ENCODE measurements at places on chromosomes 2 and 18.
A peak's percentile ranks its signal among the peaks of the same experiment; 100 is the strongest.

DNA sequence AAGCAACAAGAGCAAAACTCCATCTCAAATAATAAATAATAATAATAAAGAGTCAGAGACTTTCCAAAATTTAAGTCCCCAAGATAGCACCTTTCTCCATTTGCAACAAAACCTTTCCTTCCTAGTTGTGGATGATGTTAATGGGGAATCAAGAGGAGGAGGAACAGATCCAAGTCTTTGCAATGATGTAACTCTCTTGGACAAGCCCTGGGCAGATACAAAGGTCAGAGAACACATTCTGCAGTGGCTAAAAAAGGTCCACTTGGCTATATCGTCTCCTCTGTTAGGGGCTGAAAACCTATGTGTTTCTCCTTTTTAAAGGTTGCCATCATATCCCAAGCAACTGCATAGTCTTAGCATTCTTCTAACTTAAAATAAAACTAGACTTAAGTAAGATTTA lies 151.1 kb downstream of the TMEM163 start:
- no peak for DNase-seq

DNA sequence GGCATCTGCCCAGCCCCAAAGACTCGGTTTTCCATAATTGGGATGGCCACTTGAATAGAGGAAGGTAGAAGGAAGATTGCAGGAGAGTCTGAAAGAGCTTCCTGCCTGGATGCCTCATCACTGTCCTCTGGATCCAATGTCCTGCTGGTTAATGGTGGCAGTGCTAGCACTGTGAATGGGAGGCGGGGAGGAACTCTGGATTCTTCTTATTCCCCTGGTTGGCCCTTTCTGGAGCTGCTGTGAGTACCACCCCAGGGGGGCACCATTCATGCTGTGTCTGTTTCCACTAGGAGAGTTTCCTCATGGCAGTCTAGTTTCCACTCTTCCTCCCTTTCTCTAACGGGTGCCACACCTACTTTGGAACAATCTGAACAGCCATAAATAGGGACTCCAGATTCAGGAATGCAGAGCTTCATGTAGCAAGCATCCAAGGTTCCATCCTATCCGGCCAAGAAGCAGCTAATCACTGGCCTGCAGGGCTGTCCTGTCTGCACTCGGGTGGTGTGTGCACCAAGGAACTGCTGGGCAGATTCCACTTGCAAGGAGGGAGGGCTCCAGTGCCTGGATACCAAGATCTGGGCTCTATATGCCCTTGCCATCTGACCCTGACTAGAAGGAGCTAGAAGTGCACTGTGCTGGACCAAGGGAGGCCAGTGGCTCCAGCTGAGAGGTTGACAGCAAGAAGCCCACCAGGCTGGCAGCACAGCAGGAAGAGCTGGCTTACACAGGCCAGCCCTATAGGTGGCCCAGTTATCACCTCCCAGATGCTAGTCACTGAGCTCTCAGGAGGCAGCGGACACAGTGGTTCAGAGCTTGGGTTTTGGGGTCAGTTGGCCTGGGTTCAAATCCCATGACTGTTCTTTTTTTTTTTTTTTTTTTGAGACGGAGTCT lies 4.6 kb upstream of the ATOH8 start:
- DNase-seq: no peak

- no peak for DNase-seq
Measured at GRCh38 chr2:12560618-12561017, 156.1 kb upstream of the TRIB2 start.

- no peak for DNase-seq
Measured at GRCh38 chr18:70994116-70994515, 705.3 kb downstream of the SOCS6 start.

GRCh38 chr2:206085742-206086445 lies at the start of gene INO80D:
Gene INO80D, minus strand, starts transcription at chr2:206086174. Its CDS starts 23,158 bp downstream, at chr2:206063016.
- peak; percentile 58 for DNase-seq

DNA sequence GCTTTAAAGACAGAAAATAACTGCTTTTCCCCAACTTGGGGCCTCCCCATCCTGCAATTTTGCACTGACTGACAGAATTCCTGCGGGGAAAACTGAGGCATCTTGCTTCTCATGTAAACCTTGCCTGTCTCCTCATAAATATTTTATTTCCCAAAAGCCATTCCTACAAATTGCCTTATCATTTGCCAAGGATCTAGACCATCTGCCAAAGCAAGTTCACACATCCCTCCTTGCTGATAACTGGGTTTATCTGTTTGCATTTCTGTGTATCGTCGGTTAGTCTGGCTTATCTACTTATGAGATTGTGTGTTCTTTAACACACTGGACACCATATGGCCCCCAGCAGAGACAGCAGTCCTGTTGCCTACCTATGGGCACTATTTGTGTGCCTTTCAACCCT lies 3.0 kb upstream of the CNGA3 start:
- DNase-seq: no peak

DNA sequence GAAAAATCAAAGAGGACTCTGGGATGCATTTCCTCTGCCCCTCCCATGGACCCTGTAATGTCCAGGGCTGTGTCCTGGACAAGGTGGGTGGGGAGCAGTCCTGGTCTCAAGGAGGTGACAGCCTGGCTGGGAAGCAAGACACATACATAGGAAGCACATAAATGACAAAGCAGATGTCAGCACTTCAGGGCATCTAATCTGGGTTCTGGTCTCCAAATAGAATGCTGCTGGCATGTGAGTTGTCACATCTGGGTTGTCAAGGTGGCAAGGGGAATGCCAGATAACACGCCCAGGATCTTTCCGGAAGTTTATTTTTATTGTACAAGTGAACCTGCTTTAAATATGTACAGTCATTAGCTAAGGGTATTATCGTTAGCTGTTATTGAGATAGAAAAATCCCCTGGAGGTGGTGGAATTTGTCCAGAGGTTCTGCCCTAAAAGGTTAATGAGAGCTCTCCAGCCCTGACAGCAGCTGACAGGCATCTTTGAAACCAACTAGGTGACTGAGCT lies 5.6 kb downstream of the IL1F10 start:
- DNase-seq: no peak

DNA sequence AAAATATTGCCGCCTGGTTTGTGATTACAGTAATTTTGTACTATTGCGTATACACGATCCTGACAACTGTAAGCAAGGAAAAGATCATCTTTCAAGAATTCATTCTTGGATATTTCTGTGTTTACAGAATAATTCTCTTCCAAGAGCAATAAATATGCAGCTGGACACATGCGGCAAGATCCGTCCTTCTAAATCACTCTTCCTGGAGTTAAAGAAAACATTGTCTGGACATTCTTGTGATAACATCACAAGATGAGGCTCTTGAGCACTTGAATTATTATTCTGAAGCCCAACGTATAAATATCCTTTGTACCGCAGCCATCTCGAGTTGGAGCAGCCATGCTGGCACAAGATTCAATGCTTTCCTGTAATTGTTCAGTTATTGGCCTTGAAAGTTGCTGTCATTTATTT lies 9.9 kb downstream of the FHL2 start:
- DNase-seq: no peak

- DNase-seq: no peak
Measured at GRCh38 chr2:133607679-133608078, 39.4 kb upstream of the NCKAP5 start.

DNA sequence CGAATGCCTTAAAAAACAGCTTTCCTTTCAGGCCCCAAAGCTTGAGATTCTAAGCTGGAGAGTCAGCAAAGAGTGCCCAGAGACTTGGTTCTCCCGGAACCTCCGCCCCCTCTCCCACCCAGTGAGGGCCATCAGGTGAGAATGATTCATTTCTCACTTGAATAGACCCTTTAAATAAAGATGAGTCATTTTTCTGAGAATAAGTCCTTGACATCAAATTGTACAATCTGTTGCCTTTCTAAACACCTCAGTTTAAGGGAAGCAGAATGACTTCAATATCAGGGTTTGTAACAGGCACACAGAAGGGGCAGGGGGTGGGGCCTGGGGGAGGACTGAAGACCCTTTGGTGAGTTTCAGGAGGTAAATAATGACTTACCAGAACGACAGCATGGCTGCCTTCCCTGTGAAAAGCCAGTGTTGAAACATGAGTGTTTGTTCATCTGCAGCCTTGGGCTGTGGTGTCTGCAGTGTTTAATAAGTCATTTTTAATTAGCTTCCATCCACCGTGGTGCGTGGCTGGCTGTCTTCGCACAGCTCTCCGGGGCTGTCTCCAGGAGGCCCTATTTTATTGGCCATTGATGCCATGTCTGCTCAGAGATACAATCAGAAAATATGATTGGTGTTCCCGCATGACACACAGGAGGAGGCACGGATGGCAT lies 134.9 kb upstream of the ZNF236 start:
- no peak for DNase-seq

All from stimulated activated CD4-positive, alpha-beta T cell treated with anti-CD3 and anti-CD28 coated beads, Interleukin-12 subunit alpha, Interleukin-12 subunit beta, amount 100 ng/mL, for 24 hours (primary cell).